ENCODE measurements at places on chromosomes 13 and 19. TPM values are rescaled to one million over a fixed set of nuclear protein-coding genes. Genes with fewer than 3 reads are reported as not detected.
A peak's percentile ranks its signal among the peaks of the same experiment; 100 is the strongest.

GRCh38 chr13:49022472-49023144 lies 46.9 kb downstream of the FNDC3A start:
- no peak for DNase-seq

DNA sequence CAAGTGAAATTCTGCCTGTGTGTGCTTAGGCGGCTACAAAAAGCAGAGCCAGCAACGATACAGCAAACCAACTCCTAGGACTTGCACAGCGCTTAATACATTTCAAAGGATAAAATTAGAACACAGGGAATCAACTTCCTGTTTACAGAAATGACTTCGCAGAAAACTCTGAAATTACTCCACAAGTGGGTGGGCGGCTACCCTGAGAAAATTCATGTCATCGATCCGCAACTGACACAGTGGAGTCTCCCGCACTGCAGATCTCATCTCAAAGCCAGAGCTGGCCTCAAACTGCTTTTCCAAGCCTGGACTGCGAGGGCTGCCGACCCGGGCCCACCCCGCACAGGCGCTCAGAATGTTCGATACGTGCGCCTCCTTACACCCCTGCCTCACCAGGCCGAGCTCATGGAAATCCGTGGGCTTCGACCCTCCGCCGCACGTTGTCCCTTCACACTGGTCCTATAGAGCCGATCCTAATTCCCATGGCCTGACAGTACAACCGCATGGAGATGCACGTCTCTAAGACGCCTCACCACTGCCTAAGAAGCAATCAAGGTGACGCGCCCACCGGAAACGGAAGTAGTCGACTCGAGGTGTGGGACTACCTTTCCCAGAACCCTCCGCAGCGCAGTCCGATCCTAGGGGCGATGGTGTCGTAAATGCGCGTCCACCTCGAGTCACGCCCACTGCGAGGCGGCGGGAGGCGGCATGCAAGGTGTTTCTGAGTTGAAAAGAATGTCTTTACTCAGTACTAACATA lies at the start of gene ZNF229:
TSS of gene ZNF229 (minus strand) at position 557 of the 759 bp plus-strand sequence. CDS start 5,625 bp downstream, outside the sequence.
- peak; percentile 66 for DNase-seq

DNA sequence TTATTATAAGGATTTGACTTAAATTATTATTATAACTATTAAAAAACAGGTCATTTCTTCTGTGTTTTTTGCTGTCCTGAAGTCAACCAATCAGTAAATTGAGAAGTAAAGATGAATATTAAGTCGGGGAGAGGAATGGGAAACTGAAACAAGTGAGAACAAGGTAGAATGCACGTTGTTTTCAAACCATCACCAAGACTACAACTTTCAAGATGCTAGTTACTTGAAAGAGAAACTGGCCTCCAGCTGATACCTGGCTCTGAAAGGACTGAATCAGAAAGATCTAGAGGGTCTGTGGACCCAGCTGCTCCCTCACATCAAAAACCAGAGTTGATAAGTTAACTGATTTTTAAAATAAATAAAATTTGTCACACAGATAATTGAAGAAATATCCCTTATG lies 1301.5 kb upstream of the ATXN8OS start:
- DNase-seq, result no peak

DNA sequence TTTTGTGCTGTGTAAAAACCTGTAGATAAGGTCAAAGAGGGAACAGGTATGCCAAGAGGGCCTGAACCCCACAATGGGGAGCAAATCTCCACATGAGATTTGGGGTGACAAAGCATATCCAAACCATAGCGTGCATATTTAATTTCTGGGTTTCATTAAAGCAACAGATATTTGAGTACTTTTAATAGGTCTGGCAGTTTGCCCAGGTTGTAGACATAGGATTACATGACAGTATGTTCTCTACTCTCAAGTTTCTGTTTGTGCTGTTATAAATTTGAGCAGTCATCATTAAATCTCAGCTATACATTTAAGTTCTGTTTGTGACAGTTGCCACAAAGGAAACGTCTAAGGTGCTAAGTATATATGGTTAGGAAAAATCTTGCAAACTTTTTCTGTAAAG lies 236.4 kb downstream of the ATP8A2 start:
- no peak for DNase-seq

DNA sequence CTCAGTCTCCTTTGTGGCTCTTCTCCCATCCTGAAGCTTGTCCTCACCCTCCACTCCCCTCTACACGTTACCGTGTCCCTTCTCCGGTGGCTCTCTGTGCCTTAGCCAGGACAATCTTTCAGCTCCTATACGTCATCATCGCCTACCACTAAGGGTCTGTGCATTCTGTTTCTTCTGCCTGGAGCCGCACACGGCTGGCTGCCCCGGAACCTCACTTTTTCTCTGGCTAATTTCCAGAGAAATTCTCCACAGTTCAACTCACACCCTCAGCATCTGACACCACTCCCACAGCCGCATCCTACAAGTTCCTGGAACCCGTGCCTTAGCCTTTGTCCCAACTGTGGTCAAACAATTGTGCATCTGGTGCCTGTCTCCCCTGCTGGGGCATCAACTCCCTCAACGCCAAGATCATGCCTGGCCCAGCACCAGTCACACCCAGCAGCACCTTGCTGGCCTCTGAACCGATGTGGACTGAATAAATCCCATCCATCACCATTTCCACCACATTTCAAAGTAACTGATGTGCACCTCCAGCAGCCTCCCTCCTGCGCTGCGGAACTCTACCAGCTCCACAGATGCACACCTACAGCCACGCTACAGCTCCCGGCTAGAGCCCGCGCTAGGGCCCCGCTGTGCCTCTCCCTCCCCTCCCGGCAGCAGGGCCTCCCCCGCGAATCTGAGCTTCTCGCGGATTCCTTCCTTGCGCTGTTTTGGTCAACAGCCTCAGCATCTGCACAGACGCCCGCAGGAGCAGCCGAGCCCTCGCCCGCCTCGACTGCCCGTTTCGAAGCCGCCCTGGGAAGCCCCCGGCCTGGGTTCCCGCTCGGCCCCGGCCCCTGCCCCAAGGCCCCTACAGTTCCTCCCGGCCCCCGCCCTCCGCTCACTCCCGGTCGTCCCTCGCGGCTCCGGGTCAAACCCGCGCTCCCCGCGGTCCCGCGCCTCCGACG lies 689 bp downstream of the DCUN1D2 start:
- DNase-seq, result peak; percentile 28

- no peak for DNase-seq
Measured at GRCh38 chr19:45056831-45057230, 18.0 kb downstream of the CLASRP start.

DNA sequence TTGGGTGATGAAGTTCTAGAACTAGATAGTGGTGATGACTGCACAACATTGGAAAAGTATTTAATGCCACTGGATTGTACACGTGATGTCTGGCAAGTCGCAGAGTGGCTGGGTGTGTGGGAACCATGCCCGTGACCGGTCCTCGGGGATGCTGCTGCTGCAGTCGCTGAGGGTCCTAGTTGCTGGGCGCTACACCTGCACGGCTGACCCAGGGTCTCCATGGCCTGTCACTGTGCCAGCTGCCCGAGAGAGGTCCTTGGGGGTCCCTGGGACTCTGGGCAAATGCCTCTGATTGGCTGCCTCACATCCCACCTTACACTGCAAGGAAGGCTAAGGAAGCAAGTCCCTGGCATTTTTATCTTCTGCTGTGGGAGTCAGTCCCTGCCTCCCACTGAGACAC lies 109.1 kb upstream of the PABPC3 start:
- no peak for DNase-seq

DNA sequence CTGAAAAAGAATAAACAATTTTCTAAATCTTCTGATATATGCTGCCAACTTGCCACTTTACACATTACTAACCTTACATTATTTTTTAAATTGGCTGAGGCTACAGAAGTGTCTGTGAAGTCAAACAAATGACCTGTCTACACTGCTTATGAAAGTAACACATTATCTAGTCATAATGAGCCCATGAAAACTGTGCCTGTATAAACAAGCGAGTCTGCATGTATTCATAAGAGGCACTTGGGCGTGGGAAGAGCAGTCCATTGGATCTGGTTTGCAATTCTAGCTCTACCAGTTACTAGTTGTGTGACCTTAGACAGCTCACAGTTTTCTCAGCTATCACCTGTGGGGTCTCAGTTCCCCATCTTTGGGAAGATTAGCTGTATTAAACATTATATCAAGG lies 3.1 kb downstream of the VPS36 start:
- DNase-seq, result no peak

GRCh38 chr19:4933528-4933927 lies 24.2 kb downstream of the UHRF1 start:
- no peak for DNase-seq

GRCh38 chr19:12913851-12914690 lies 5.0 kb downstream of the SYCE2 start:
- peak; percentile 66 for DNase-seq

DNA sequence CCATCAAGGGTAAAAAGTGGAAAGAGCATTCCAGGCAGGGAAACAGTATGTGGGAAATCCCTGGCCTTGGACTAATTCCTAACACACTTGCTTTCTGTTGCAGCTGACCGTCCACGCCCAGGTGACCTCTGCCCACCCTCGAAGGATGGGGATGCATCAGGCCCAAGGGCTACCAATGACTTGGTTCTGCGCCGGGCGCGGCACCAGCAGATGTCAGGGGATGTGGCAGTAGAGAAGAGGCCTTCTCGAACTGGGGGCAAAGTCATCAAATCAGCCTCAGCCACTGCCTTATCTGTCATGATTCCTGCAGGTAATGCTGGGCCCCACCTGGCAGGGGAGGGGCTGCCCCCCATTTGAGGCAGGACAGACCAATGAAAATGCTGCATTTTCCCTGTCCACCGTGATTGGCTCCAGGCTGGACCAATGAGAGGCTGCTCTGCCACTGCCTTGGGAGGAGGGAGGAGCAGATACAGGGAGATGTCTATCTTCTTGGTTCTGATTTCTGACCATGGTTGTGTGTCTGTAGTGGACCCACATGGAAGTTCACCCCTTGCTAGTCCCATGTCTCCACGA lies 12.6 kb downstream of the DNASE2 start:
- no peak for DNase-seq

DNA sequence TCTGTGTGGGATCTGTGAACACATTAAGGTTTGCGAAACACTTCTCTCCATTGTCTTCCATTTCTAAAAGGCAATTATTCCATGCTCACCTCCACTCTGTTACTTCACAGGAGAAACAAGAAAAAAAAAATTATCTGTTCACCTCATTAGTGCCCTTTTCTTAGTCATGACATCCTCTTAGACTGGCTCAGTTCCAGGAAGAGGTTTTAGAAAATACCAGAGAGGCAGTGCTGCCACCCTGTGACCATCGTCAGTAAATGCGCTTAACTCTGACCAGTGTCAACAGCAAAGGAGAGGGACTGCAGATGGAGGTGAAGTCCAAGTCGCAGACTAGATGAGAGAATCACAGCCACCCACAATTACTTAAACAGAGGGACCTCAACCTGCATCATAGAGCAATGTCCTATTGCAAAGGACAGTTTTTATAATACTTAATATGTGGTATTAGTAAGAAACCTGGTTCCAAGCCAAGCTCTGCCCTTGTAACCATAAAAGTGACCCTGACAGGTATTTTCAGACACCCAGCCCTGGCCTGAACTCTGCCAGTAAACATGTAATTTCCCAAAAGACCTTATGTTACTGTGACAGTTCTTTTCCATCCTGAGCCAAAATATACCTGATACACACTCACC lies 19.4 kb downstream of the CEACAM21 start:
- DNase-seq, result peak; percentile 39

- no peak for DNase-seq
Measured at GRCh38 chr13:32300920-32301319, 14.2 kb downstream of the ZAR1L start.

GRCh38 chr19:35461060-35461459 lies 13.0 kb downstream of the FFAR2 start:
- no peak for DNase-seq

DNA sequence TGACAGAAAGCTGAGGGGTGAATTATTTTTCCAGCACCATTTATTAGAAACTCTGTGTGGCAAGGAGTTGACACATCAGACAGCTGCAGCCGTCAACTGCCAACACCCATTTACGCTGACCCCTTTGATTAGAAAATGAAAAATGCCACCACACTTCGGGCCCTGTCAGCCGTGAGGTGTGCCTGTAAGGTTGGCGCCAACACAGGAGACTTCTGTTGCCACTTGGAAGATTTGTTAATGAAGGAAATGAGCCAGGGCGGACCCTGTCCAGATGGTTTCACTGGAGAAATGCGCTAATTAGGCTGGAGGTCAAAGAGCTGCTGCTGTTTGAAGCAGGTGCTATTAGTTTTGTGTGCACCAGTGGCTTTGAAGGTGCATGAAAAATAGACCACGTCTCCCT lies 297.5 kb downstream of the MTUS2 start:
- DNase-seq, result no peak

DNA sequence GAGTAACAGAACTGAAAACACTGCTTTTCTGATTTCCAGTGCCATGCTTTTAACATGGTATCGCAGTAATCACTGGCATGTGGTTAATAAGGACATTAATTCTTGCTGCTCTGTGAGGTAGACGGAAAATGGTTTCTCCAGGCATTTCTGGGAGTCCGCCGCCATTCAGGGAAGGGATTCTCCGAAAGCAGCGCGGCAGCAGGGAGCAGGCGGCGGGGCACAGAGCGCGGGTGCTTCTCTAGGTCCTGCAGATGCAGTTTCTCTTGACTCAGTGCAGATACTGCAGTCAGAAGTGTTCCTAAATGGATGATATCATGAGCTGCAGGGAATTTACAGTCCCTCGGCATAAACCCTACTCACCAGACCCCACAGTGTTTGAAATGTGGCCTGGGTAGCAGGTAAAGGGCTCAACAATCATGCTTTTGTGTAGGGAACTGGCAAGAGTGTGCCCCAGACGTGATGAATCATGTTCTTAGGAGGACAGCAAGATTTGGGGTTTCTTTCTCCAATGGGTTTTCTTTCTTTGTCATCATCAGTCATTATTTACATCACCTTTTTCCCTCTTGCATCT lies 338.6 kb upstream of the ARGLU1 start:
- no peak for DNase-seq

- DNase-seq, result no peak
Measured at GRCh38 chr19:42250666-42251531, 4.0 kb downstream of the ERF start.

DNA sequence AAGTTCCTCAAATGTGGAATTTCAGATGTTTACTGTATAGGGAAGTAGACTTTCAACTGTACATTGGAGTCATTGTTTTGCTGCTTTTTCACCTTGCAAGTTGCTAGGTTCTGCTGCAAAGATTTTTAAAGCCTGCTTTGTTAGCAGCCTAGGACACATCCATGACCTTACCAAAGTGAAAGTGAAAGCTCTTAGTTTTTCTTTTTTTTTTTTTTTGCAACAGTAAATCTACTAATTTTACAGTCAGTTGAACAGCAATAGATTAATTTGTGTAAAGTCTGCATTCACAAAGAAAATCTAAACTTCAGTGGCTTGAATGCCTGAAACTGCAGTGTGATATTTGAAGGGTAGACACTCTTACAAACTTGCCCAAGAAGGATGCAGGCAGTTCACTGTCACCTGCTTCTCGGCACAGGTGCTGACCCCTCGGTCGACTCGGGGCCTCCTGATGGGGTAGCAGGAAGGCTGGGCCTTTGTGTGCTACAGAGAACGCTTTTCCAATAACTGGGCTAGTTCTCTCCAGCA lies 5.0 kb upstream of the MTIF3 start:
- no peak for DNase-seq

The ZNF135 gene
- total RNA-seq, result 2.1 TPM

The ZNF350 gene
- total RNA-seq, result 27.4 TPM

The BST2 gene
- total RNA-seq, result 62.0 TPM

The PSENEN gene
- total RNA-seq, result 33.5 TPM

The SDHAF1 gene
- total RNA-seq, result 10.5 TPM

The ALKBH6 gene
- total RNA-seq, result 51.2 TPM

The TEX29 gene
- not detected for total RNA-seq

The NLRP11 gene
- total RNA-seq, result not detected

The DPF1 gene
- not detected for total RNA-seq

The PSG6 gene
- not detected for total RNA-seq

The KCTD15 gene
- 11.1 TPM for total RNA-seq

The FZR1 gene
- 85.6 TPM for total RNA-seq

All from T-cell (primary cell).